ENCODE measurements at places on chromosomes 3 and 15.

GRCh38 chr3:186458306-186459107, 85.7 kb downstream of the CRYGS start:
- DNase-seq = no peak

DNA sequence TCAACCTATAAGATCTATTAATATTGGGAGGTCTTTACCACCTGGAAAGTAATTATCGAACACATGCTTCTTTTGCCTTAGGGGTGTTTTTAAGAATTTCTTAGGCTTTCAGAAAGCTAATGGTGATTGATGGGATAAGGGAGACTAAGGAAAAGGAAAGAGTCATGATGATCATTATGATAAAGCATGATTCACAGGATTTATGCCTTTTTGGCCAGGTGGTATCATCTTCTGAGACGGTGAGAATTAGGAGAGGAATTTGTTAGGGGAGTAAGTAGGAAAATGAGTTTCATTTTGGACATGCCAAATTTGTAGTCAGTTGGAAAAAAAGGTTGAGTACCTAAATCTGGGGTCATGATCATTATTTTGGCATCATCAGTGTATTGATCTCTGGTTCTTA, 8.9 kb downstream of the ARMC8 start:
- no peak for DNase-seq

DNA sequence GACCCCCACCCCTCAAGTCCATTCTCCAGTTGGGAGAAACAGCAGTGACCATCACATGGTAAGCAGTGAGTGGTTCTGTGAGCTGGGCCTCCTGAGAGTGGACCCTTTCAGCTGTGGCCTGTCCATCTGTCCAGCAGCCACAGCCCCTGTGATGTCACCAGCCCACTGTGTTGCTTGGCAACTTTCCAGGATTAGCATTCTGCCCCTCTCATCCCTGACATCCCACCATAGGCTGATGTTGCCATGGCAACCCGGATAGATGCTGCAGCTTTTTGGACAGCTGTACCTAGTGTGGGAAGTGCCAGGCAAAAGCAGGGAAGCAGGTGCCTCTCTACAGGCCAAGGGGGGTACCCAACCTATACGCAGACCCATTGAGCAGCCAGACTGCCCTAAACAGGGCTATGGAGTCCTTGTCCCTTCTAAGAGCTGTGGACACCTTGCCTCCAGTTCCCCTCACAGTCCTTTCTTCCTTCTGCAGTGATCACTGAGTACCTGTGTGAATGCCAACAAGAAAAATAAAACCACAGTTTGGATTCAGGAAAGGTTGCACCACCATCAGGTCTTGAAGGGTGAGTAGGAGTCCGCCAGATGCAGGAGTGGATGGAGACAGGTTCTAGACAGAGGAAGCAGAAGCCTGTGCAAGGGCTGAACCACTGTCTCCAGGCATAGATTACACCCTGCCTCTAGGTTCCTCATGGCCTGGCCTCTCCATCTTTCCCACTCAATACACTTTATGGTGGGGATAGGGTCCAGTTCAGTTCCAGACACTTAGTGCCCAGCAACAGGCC, at the start of gene DNAH1:
DNAH1 (plus strand) TSS at position 343 of the 788 bp plus-strand sequence. CDS start 6,124 bp downstream, outside the sequence.
- DNase-seq = peak; percentile 78

- no peak for DNase-seq
Measured at GRCh38 chr15:93485438-93486327, 396.7 kb upstream of the RGMA start.

DNA sequence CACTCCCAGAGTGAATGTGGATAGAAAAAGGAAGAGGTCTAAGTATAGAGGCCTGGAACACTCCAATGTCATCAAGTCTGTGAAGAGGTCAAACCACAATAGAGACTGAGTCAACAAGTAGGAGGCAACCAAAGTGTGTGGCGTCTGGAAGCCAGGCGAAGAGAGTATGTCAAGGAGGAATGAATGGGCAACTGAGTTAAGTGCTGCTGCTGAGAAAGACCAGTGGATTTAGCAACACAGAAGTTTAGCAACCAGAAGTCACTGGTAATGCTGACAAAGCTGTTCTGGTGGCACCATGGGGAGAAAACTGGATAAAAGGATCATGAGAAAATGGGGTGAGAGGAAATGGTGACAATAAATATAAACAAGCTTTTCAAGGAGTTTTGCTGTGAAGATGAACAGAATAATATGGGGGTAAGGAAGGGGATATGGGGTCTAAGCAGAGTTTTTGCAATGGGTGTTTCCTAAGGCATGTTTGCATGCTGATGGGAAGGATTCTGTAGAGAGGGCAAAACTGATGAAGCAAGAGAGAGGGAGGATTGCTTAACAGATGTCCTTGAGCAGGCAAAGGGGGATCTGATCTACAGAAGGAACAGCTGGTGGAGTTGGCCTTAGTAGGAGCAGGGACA, 38.4 kb downstream of the PCOLCE2 start:
- no peak for DNase-seq

DNA sequence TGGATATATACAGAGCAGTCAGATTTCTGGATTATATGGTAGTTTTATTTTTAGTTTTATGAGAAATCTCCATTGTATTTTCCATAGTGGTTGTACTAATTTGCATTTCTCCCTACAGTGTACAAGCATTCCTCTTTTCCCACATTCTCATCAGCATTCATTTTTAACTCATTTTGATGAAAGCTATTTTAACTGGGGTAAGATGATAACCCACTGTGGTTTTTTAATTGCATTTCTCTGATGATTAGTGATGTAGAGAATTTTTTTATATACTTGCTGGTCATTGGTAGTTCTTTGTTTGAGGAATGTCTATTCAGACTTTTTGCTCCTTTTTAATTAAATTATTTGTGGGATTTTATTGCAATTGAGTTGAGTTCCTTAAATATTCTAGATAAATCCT, 903.6 kb downstream of the DIPK2A start:
- no peak for DNase-seq

- peak; percentile 47 for DNase-seq
Measured at GRCh38 chr3:27559835-27560234, 75.7 kb upstream of the SLC4A7 start.

DNA sequence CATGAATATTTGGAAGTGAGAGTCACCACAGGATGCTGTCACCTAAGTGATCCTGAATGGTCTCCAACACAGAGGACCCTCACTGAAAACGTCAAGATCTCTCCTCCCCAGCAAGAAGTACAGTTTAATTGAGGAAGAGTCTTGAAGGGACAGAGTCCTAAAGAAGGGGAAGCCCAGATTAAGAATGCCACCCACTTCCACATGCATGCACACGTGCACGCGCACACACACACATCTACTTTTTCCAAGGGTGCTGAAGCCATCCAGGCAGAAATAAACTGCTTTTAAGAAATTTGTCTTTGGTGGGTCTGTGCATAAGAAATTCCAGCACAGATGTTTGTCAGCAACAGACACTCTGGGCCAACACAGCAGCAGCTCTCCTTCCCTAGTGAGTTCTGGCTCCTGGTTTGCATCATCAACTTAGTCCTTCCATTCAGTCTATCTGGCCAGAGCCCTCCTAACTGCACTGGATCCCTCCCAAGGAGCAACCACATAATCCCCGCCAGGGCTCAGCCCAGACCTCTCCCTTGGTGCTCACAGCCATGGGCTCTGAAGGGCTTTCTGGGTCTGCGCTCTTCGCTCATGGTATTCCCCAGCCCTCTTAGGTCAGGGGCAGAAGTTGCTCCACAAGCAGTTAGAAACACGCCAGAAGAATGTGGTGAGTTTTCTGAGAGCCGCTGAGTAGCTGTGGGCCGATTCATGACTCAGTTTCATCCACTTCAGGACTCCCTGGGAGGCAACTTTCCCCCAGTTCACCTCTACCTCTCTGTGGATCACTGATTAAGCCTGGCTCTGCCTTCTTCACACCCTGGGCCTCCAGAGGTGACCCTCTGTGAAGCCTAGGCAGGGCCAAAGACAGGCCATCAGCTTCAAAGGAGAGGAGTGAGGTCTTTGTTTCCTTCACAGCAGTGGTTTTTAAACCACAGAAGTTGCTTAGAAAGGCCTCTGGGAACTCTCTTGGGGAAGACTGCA, 132.6 kb upstream of the LIPC start:
- no peak for DNase-seq

- DNase-seq = no peak
Measured at GRCh38 chr15:51332206-51333147, 5.9 kb downstream of the CYP19A1 start.

DNA sequence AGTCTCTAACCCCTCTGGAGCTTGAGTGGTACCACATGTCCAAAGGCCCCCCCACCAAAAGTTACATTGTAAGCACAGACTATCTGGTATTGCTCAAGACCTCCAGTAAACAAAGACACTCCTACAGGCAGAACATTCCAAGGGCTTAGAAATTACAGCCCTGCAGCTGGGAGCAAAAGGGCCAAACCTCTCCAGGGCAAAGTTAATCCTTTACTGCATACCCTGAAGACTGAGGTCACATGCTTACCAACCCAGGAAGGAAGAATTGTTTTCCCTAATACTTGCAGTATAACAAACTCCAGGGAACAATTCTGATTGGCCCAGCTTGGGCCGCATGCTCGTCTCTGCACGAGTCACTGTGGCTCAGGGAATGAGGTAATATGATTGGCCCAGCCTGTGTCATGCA, 266.1 kb upstream of the NR2F2 start:
- no peak for DNase-seq

DNA sequence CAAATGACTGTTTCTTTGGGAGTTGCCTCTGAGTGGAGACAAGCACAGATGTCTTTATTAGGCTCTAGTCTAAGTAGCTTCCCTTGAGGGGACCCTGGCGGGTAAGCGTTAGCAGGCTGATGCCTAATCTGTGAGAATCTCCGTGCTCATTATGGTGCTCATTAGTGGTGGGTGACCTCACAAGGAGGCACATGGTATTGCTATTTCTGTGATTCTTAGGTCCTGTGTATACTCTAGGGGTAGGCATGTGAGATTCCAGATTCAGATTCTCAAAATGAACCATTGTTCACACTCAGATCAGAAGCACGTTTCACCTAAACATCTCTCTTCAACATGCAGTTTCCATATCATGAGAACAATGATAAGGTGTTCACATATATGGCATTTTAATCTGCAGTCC, 809.7 kb downstream of the NR2F2 start:
- DNase-seq = no peak

GRCh38 chr3:129598000-129598381, 8.5 kb downstream of the PLXND1 start:
- no peak for DNase-seq

DNA sequence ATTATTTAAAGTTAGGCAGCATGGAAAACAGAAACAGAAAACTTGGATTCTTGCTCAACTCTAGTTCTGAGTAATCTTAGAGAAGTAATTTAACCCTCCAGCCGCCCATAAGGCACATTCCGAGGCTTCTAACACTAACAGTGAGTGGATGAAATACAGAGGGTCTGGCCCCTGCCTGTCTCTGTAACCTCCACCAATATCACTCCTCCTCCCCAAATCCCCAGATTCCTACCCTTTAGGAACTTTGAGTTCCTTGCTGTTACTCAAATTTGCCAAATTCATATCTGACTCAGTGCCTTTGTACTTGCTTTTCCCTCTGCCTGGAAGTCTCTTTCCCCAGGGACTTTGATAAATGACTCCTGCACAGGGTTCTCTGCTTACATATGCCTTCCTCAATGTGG, 112.5 kb upstream of the TGFBR2 start:
- no peak for DNase-seq

GRCh38 chr3:8713901-8714759, 19.5 kb upstream of the CAV3 start:
- DNase-seq = no peak

Data from SK-N-SH (cell line).